ENCODE measurements at places on chromosomes 1 and 21.

GRCh38 chr1:109971559-109971958 lies 13.0 kb upstream of the AHCYL1 start:
- no peak for DNase-seq

GRCh38 chr1:206814716-206815341 lies 42.5 kb upstream of the IL10 start:
- DNase-seq, result peak; percentile 30

GRCh38 chr1:187474336-187474735 lies 645.6 kb downstream of the PLA2G4A start:
- no peak for DNase-seq

DNA sequence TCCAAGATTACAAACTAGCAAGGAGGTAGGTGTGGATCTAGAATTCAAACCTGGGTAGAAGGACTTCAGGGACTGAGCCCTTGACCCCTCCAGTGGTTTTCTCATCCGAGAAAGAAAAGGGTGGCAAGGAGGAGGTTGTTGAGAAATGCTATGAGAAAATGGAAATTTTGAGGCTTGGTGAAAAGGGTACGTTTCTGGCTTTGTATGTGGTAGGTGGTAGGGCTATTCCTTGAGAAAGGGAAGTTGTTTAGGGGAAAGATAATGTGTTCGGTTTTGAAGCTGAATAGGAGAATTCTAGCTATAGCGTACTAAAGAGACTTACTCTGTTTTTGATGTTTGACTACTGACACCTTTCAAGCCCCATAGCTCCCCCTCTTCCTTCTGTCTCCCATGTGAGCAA lies 133.8 kb downstream of the CNIH3 start:
- DNase-seq, result no peak

GRCh38 chr1:193540511-193540910 lies 354.1 kb upstream of the B3GALT2 start:
- DNase-seq, result no peak

DNA sequence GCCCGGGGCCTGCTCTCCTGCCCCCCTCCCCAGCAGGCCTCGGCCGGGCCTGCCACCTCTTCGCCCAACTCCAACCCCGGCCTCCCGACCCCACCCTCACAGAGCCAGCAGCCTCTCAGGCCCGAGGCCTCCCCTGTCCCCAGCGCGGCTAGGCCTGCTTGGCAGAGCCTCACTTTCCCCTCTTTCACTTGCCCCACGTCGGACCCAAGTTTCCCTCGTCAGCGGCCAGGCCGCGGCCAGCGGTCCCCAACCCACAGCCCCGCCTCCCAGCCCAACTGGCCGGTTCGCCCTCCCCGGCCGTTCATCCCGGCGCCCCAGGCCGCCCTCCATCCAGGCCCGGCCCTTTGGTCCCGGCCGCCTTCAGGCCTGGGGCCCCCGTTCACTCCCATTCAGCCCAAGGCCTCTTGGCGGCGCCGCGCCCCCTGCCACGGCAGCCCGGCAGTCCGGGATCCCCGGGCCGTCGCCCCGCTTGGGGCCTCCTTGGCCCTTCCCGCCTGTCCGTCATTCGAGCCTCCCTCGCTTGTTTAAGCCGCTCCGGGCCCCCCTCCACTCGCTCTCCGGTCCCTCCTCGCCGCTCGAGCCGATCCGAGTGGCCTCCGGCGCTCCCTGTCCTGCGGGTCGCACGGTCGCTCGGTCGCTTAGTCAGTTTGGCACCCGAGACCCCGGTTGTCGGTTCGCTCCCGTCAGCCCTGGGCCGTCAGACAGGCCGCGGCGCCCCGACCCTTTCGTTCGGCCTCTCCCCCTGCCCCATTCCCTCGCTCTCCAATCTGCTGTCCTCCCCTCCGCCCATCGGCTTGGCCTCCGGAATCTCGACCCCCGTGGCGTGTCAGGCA lies 1.4 kb downstream of the LRRC41 start:
- peak; percentile 76 for DNase-seq

GRCh38 chr1:172976222-172977041 lies 74.3 kb downstream of the TNFSF18 start:
- DNase-seq, result peak; percentile 72

- DNase-seq, result no peak
Measured at GRCh38 chr1:25529518-25530185, 13.8 kb upstream of the LDLRAP1 start.

DNA sequence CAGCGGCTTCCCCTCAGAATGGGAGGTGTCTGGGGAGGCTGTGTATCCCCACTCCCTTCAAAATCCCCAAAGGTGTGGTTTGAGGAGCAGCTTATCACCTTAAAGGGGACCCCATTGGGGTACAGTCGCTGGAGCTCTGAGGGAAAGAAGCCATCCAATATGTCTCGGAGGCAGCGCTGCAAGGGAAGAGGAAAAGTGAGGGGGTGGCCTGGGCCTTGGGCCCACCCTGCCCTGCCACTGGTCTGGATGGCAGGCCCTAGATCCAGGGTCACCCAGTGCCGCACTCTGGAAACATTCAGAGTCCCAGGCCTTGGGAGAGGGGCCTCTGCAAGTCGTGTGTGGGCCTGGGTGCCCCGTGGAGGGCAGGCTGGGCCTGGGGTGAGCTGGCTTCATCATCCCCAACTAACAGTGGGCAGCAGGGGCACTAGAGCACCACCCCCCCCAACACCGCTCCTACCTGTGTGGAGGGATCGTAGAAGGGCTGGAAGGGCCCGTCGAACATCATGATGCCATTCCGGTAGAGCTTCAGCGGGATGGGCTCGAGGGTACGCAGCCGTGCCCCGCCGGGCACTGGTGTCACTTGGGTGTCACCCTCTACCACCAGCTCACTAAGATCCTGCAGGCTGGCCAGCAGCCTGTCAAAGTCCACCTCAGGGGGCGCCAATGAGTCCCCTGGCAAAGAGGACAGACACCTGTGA lies 5.6 kb downstream of the SH3BGRL3 start:
- no peak for DNase-seq

DNA sequence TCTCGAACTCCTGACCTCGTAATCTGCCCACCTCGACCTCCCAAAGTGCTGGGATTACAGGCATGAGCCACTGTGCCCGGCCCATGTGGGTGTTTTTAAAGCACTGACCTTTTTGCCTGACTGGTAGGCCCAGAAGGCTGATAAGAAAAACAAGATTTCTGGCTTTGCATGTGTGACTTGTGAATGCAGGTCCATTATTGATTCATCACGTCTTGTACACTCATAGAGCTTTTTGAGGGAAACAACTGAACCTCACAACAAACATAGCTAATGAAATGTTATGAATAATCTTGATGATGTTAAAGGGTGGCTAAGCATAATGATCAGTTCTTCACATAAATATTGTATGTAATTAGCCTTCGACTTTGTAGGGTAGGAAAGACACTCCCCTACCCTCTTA lies 140.9 kb upstream of the UBE2U start:
- no peak for DNase-seq

DNA sequence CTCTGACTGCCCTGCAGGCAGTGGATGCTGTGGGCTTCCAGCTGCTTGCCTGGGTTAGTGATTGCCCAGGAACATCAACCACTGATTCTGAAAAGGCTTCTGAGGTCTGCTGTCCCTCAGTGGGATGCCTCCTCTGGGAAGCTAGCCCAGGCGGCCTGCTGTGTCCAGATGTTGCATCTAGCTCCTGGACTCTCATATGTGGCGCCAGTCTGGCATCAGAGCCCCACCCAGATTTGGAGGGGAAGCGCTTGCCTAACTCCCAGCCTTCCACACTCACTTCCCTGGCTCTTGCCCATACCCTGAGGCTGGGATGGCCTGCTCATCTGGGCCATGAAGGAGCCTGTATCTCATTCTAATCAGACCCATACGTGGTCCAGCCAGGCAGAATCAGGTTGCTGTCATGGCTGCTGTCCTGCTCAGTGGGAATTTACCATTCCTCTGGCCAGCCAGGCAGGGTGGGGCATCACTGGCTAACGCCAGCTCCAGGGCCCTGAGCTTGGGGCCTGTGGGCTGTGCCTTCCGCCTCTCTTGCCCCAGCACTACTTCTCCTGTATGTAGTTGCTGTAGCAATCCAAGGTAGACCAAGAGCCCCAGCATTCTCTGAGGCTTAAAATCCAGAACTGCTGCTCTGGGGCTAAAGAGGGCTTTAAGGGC lies 4.1 kb downstream of the CSF1 start:
- peak; percentile 94 for DNase-seq

DNA sequence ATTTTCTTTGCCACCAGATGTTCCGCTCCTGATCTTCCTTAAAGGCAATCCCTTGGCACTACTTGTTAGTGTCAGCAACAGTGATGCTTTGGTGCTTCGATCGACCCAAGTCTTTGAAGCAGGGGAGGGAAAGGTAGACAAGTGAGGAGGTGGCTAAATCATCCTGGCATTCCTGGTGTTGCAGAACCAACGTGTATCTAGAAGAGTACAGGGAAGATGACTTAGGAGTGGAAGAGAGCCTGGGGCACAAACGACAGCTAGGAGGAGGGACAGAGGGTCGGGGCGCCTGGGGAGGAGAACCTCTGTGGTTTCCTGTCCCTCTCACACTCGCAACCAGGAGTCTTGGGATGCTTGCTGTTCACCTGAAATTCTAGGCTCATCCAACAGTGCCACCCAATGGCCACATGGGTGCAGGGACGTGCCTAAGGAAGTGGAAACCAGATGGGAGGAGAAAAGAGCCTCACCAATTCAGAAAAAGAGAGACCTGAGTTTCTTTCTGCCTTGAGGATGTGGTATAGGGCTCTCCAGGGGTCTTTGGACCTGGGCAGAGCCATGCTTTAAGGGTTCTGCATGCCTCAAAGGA lies 9.5 kb upstream of the KCNA2 start:
- peak; percentile 71 for DNase-seq

DNA sequence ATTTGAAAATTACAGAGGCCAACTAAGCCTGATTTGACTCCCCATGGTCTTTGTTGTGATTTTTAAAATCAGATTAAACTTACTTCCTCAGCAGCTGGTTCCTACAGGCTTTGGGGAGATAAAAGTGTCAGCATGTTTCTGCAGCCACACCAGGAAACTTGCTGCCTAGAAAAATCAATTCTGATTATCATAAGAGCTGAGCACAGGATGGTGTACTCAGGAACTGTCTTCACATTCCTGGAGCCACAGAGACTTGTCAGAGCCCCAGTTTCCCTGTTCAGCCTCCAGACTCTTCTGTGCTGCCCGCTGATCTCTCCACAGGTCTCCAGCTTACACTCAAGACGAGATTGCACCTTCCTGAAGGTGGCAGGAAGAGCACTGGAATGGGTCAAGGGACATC lies 23.9 kb downstream of the RAB3B start:
- no peak for DNase-seq

DNA sequence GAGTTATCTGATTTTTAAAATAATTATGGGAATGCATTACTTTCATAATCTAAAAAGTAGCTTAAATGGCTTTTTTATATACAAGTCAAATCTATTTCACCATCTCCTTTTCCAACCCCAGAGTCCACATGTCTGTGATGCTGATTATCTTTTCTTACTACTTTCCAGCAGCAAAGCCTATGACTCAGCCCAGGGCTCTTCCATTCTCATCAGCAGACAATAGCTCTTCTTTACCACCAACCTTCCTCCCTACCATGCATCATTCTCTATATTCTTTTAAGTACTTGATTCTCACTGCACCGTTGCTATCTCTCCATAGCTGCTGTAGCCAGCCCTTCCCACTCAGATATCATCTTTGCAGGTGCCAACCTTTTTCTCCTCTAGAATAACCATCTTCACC lies 61.3 kb downstream of the OVGP1 start:
- DNase-seq, result no peak

- DNase-seq, result no peak
Measured at GRCh38 chr1:43947874-43948437, 1.2 kb downstream of the IPO13 start.

DNA sequence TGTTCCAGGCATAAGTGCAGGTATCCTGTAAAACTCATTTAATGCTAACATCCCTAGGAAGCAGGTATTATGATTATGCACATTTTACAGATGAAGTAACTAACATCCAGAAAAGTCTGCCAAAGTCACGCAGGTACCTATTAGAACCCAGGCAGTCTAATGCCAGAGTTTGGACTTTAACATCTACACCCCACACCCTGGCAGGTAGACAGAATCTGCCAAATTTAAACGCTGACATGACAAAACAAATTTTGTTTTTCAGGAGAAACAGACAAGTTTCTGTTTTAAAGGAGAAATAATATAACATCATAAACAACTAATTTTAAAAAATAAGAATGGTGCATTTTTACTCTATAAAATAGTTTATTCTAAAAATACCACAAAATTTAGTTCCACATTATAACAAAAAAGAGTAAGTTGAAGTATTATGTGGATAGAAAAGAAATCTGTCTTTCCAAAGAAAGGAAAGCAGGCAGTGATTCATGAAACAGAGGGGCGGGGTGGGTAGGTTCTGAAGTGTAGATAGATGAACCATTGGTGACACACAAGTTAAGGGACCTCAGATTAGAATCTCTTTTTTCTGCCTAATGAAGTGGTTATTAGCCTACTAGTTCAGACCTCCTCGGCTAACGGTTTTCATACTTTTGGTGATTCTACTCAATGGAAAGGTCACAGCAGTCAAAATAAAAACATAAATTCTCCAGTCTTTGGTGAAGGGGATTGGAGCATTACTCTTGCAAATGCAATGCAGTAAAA lies 1.7 kb downstream of the ASPM start:
- peak; percentile 21 for DNase-seq

- DNase-seq, result no peak
Measured at GRCh38 chr1:115652236-115652788, 10.5 kb downstream of the VANGL1 start.

DNA sequence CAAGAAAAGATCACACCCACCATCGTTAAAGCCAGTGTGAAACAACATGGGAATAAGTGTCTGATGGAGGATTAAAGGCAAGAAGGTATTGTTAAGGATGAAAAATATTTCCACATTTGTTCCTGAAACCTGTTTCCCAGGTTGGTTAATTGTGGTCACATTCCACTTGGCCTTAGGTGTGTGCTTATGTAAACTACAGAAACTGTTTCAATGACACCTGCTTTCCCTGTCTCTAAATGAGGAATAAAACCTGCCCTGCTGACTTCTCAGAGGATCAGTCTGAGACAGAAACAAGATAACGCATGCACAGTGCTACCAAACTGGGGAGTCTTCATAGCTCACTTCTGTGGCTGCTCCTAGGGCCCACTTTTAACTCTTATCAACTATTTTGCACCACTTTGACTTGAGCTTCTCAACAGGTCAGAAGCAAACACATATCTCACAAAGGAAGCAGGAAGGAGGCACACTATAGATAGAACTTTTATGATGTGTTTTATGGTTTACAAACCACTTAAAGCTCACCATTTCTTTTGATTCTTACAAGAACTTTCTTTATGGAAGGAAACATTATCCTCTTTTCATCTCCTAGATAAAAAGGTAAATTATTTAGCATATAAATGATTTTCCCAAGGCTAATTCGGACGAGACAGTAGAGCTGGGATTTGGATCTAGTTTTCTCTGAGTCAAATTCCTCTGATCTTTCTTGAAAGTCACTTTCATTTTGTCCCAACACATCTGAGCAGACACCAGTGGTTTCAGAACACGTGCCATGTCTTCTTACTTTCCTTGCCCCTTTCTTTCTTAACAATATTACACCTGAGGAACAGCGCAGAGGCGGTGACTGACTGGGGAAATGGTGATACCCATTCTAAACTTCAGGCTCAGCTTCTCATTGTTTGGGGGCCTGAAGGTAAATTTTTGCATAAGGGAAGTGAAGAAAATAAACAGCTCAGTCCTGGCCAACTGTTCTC lies 33.4 kb downstream of the CYP2J2 start:
- DNase-seq, result no peak

- no peak for DNase-seq
Measured at GRCh38 chr21:38173276-38174035, 83.3 kb upstream of the KCNJ15 start.
